ENCODE measurements at places on chromosomes 12 and 14. TPM values are rescaled to one million over a fixed set of nuclear protein-coding genes. Genes with fewer than 3 reads are reported as not detected.

Gene PITPNM2
- 25.3 TPM for total RNA-seq

Gene CATSPERB
- total RNA-seq, result 0.63 TPM

Gene FAM161B
- 4.7 TPM for total RNA-seq

Gene EFS
- 10.2 TPM for total RNA-seq

Gene SDR9C7
- not detected for total RNA-seq

GRCh38 chr12:121170151-121170550 lies 37.5 kb downstream of the P2RX7 start:
- no peak for DNase-seq

DNA sequence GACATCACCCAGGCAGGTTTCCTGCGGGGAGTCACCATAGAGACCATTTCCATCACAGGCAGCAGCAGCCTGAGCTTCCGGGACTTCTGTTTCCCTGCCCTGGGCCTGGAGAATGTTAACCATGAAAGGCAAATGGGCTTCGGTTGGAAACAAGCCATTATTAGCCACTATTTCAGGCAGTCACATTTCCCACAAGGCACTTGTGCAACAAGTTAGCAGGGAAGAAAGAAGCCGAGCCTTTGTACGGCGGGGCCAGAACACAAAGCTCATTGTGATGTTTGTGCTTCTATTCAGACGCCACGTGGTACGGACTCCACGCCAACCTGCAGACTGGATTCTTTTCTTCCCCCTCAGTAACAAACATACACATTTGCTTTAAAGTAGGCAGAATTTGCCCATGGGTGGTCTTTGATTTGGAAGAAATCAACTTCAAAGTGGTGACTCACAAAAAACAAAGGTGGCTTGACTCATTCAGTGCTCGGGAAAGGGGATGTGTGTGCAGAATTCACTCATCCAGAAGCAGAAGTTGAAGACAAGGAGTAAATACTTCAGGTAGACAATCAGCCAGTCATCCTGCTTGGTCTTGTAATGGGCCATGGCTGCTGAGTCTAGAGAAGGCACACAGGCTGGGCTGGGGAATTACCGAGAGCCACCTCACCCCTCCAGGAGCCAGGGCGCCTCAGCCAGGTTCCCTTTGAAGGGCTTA lies 154.2 kb upstream of the PRMT8 start:
- DNase-seq, result no peak

DNA sequence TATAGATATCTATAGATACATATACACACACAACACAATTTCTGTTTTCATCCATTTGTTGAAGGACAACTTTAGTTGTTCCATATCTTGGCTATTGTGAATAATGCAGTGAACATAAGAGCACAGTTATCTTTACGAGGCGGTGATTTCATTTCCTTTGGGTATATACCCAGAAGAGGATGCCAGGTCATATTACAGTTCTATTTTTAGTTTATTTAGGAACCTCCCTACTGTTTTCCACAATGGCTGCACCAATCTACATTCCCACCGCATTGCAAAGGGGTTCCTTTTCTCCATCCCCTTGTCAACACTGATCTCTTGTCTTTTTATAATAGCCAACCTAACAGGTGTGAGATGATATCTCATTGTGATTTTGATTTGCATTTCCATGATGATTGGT lies 143.4 kb upstream of the ARHGAP5 start:
- no peak for DNase-seq

- DNase-seq, result no peak
Measured at GRCh38 chr14:68956724-68957123, 22.4 kb downstream of the ACTN1 start.

Data from upper lobe of left lung (tissue), 6 donors.